Colonic mucosa (tissue), 4 donors: ENCODE measurements at places on chromosomes 3 and 15.

GRCh38 chr3:197224034-197224444, 74.4 kb downstream of the DLG1 start:
- DNase-seq = no peak

DNA sequence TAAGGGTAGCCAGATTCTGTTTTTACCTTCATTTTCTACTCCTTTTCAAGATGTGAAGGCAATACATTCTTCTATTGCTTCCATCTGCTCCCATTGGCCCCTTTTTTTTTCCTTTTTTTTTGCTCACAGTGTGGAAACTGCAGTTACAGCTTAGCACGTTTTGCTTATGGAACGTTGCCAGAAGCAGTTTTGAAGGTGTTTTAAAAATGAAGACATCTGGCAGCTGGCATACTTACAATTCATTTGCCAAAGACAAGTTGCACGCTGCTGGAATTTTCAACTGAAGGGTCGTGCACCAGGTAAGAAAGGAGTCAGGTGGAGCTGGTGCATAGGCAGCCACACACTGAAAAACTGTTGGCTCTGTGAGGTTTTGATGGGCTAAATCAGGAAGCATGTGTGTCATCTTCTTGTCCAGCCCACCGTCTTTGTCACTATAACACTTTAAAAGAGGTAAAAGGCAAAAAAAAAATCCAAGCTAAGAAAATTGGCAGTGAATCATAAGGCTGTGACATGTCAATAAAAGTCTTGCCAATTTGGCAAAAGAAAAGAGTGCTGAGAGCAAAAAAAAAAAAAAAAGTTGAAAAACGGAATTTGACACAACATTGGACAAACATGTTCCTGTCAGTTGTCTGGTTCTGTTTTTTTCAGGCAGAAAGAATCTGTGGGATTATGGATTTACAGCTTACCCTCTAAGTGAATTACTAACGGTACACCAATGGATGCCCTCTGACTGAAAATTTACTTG, 225.4 kb upstream of the SOX2 start:
- DNase-seq = no peak

- DNase-seq = no peak
Measured at GRCh38 chr15:56325186-56325585, 40.0 kb upstream of the TEX9 start.

- no peak for DNase-seq
Measured at GRCh38 chr3:29381595-29381994, 100.7 kb downstream of the RBMS3 start.

DNA sequence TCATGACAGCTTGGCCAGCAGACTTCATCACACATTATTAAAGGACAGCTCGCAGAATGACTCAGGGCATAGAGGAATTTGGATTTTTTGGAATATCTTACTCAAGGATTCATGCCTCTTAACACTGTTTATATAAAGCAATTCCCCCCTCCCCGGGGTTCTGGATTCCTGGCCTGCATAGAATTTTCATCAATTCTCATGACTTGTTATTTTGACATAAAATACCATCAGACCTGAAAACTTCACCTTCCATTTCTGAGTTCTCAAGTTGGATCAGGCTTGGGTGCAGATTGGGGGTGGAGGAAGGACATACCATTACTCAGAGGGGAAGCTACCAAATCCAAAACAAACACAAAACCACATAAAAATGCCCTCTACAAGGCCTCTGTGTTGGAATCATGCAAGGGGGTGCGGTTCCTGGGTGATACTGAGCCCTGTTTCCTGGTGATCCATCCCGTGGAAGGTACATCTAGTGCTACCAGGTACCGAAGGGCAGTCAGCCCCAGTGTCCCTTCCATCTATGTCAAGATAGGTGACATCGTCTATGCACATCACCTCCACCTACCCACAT, 95.3 kb downstream of the DAPK2 start:
- DNase-seq = no peak

DNA sequence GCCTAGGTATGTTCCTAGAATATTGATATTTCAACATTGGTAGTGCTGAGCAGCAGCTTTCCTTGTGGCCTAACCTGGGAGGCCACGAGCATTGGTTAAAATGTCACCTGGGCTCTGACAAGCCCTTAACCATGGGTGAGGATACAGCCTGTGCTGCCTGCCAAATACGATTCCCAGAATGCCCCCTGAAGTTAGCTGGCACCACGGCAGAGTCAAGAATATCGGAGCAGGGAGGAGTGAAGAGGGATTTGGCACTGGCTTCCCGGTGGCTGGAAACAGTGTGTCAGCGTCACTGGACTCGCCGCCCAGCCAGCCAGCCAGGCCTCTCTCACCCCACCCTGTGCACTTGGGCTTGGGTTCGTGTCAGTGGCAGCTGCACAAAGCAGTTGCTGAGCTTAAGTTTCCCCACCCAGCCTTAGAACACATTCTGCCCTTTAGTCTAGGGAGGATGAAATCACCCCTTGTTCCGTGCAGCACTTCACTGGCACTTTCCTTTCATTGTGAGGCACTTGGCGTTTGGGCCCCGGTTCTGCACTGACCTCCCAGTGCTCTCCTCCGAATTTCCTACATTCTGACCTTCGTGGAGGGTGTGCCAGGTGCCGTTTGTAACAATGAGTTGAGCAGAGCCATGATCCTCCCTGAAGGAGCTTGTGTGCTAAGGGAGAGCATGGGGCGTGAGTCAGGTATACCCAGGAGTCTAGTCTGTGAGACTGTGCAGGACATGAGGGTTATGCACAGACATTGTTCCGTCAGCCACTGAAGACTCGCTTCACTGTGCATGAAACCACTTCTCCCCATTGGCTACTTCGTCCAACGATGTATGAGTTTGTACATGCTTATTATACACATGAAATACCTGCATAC, 152.8 kb upstream of the BHLHE40 start:
- DNase-seq = peak; percentile 85

DNA sequence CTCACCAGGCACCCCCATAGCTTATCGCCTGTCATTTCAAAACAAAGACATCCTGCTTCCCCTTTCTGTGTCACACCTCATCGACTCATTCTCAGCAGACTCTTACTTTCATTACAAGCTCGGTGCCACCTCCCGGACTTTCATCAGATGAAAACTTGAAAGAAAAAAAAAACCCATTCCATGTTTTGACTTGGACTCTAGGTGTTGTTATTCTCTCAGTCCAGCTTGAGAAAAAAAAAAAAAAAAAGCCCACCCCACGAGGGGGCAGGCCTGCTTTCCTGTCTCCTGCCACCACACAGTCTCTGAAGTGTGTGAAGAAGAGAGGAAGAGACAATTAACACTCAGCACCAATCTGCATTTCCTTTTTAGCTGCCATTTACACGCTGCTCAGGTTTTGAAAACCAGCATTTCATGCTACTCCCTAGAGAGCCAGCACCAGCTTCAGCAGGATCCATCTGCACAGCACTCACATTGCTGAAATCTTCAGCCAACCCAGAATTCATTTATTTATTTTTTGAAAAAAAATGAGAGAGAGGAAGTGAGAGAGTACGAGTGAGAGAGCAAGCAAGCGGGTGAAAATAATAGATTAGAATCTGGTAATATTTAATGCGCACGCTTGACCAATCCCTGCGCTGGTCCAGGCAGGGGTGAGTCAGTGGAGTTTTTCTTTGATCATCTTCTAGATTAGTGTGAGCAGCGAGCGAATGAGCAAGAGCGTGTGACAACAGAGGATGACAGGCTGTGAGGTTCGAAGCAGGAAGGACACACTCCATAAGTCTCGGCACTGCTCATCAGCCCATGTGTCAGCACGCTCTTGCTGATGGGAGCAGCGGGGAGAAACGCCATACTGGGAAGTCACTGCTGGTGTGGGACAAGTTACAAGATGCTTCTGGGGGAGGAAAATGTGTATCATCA, 23.5 kb downstream of the ZNF80 start:
- DNase-seq = no peak

- DNase-seq = no peak
Measured at GRCh38 chr3:192237992-192238608, 489.2 kb downstream of the FGF12 start.

GRCh38 chr3:45417930-45418847, 29.8 kb downstream of the LARS2 start:
- peak; percentile 47 for DNase-seq

- no peak for DNase-seq
Measured at GRCh38 chr15:90650956-90651689, 66.0 kb upstream of the BLM start.

GRCh38 chr15:41291065-41291631, 41.2 kb downstream of the OIP5 start:
- no peak for DNase-seq
